Cortex of kidney (tissue), 1 donor: ENCODE measurements at places on chromosomes 16 and 17.

DNA sequence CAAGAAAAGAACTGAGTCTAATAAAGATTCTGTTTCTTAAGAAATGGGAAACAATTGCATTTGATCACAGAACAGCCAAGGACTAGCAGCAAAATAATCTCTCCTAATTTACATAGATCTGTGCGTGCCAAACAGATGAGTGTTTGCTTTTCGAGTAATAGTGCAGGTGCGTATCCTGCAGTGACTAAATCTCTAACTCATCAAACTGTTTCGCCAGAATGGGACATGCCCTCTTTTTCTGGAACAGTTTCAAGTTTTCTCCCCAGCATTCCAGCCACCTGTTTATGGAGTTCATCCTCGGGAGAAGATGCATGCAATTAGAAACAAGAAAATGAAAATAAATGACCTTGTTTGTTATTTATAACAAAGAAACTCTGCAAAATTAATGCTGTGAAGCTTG is 5.7 kb upstream of the TOX3 start:
- DNase-seq: no peak

- no peak for DNase-seq
These were observed 28.9 kb downstream of the DCUN1D3 start for GRCh38 chr16:20871258-20871657.

GRCh38 chr17:3723188-3723555 is 531 bp upstream of the HASPIN start:
- DNase-seq: no peak

GRCh38 chr16:49834531-49835151 is 21.3 kb downstream of the ZNF423 start:
- no peak for DNase-seq

DNA sequence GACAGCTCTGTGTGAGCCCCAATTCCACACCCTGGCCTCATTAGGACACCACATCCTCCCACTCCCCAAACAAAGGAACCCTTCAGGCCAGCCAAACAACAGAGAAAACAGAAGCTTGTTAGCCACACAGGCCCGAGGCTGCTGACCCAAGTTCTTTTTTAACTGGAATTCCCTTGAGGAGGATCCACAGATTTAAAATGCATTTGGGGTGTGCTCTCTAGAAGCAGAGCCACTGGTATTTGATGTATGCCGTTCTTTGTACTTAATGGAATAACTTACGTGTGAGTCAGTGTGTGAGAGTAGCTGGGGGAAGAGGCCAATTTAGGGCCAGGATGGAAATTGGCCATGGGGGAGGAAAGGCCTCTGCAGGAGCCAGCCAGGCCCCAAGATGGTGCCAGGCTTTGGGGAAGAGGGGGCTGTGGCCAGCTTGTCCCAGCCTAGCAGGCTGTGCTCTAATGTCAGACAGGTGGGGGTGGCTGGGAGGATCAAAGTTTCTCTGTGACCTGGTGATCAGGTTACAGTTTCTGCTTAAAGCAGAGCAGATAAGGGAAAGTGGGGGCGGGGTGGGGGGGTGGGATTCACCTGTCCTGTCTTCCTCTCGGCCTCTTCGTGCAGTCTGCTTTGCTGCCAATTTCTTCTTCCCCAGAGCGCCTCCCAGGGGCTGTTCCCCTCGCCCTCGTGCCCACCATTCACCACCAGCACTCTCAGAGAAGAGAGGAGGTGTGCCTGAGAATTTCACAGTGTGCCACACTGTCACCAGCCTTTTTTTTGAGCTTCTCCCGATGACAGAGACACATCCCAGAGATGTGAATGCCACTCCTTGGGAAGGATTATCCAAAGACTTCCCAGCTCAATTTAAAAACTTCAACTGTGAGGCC is 50.8 kb downstream of the TOM1L2 start:
- no peak for DNase-seq

- no peak for DNase-seq
These were observed 24.8 kb downstream of the SLFN12 start for GRCh38 chr17:35407531-35407930.
